GM19239 (cell line): ENCODE measurements at places on chromosomes 7 and 10.

DNA sequence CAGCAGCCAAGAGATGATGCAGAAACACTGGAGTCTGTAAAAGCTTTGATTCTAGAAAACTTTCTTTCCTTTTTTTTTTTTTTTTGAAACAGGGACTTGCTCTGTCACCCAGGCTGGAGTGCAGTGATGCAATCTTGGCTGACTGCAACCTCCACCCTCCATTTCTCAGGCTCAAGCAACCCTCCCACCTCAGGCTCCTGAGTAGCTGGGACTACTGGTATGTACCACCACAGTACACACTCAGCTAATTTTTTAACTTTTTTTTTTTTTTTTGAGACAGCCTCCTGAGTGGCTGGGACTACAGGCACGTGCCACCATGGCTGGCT lies 17.0 kb upstream of the BAG3 start:
- DNase-seq = no peak

GRCh38 chr7:101594790-101595189 lies 34.3 kb downstream of the MYL10 start:
- no peak for DNase-seq

- no peak for DNase-seq
Observed at GRCh38 chr7:27614095-27614494, 48.6 kb downstream of the HIBADH start.

- no peak for DNase-seq
Observed at GRCh38 chr7:7911369-7912123, 57.0 kb upstream of the GLCCI1 start.

GRCh38 chr7:122887848-122888247 lies 1.6 kb upstream of the CADPS2 start:
- no peak for DNase-seq

- peak; percentile 62 for DNase-seq
Observed at GRCh38 chr10:127906548-127907377, at the start of gene PTPRE. PTPRE (plus strand) TSS chr10:127907103; CDS start chr10:128040882, 133,779 bp downstream.

DNA sequence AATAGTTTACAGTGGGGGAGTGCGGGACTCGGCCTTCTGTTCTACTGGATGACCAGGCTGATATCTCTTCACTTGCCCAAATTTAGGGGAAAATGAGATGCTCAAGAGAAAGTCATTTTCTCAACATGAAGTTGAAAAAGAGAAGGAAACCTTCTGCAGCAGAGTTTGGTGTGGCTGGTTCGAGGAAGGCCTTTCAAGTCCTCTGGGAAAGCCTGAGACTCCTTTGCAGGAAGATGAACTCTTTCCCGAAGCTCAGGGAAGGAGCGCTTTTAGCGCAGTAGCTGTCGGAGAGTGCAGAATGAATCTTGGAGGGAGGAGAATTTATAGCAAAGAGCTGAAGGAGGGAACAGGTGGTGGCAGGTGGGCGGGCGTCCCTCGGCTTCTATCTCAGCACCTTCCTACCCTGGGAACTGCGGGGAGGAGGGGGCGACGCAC lies at the start of gene ATOH7:
ATOH7 (minus strand) TSS at position 297 of the 435 bp plus-strand sequence. CDS start 436 bp downstream, outside the sequence.
- DNase-seq = no peak

DNA sequence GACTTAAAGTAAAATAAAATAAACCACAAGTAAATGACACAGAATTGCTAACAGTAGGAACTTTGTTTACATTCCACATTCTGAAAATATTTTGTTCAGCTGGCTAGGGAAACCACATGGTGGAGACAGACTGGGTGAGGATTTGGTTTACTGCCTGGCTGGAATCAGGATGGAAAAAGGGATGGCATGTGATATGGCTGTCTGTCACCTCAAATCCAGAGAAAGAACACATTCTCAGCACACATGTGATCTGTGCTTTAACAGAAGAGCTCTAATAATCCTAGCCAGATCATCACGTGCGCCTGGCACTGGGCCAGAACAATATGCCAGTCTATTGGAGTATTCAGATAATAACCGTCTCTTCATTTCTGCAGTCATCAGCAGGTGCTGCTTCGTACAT lies 90.9 kb upstream of the PIP4K2A start:
- no peak for DNase-seq

- DNase-seq = no peak
Observed at GRCh38 chr7:41586931-41587640, 115.8 kb downstream of the INHBA start.

DNA sequence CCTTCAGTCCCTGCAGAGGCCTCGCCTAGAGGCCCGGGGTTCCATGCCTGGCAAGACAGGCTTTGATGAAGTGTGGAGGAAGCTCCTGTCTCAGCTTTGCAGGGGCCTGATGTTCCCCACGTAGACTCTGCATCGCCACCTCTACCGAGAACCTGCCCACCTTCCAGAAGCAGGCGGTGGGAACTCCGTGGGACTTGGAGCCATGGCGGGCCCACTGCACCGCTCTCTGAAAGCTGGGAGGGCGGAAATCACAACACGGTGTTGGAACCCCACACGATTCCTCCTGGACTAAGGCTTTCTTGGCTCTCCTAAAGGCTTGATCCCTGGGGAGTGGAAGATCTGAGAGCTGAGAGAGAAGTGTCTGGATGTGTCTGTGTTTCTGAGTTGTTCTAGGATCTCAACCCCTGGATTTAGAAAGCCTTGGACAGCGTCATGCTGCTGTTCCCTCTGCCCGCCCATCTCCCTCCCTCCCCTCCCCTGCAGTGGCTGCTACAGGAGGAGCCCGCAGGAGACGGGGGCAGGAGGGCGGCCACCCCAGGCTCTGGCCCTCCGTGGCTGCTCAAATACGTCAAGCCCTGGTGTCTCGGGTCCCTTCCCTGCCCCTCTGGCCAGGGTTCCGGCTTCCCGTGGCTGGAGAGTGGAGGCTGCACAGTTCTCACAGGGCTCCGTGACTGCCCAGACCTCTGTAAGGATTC lies 79.7 kb downstream of the VIPR2 start:
- no peak for DNase-seq

GRCh38 chr10:104056619-104057273 lies 28.9 kb downstream of the COL17A1 start:
- DNase-seq = no peak

DNA sequence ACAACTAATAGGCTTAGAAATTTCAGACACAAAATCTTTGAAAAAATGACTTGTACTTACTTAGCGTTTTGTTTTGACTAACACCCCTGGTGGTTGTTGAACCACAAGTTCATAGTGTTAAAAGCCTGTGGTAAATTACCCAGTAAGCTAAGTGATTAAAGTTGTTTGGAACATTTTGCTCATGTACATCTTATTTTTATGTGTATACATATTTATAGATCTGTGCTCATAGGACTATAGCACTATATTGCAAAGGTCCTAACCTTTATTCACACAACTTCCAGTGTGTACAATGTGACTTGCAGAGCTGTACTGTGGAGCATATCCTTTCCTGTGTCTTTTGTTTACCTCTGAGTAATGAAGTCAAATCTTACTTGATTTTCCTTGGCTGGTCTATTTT lies 79.6 kb downstream of the BMPR1A start:
- DNase-seq = no peak

GRCh38 chr10:6474871-6475270 lies 105.2 kb downstream of the PRKCQ start:
- no peak for DNase-seq

DNA sequence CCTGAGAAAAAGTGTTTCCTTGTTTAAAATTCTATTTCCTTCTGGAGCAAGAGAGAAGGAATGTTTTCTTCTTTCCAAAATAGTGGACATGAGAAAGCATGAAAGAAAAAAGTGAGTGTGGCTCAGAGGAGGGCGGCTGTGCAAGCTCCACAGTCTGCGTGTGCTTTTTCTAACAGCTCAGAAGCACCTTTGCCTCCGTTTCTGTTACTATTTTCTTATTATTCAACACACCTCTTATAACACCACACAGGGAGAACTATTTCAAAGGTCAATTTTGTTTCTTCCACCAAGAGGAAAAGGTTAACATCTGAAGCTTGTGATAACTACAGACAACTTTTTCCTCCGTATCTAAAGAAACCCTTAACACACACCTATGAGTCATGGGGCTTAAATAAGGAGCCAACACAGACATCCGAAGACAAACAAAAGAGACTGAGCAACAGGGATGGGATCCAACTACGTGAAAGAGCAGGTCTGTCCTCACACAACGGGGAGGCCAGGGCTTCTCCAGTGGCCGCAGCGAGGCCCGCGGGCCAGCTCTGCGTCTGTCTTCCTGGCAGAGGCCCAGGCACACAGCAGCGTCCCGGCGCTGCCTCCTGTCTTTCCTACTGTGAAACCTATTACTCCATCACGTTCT lies 36.2 kb upstream of the NCAPG2 start:
- DNase-seq = no peak

- no peak for DNase-seq
Observed at GRCh38 chr10:86520871-86521677, 518 bp downstream of the WAPL start.

- DNase-seq = no peak
Observed at GRCh38 chr10:79350407-79351154, 3.3 kb downstream of the PPIF start.

- DNase-seq = no peak
Observed at GRCh38 chr10:9052767-9053166, 998.3 kb downstream of the GATA3 start.

DNA sequence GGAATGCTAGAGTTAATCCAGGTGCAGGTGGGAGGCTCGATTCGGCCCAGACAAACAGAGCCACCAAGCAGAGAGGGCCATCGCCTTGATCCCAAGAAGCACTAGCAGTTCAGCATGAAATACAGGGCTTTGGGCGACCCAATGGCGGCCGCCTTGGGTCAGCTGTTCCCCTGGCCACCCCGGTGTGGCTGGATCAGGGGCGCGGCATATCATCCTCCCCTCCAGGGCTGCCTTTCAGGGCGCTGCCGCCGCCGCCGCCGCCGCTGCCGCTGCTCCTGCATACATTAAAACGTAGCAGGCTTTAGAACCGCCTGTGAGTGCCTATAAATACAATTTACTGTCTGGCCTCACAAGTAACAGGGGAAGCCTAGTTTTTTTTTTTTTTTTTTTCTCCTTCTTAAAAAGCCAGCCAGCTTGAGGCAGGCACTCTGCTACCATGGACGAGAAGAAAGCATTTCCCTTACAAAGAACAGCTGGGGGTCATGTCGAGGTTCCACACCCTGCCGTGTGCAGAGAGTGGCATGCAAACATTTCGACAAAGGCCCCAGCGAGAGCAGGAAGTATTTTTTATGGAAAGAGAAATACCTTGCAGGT lies 57.7 kb upstream of the EFCAB10 start:
- no peak for DNase-seq

- DNase-seq = no peak
Observed at GRCh38 chr7:1665549-1666316, 4.3 kb upstream of the ELFN1 start.
